ENCODE measurements at places on chromosomes 5 and 9. TPM values are rescaled to one million over a fixed set of nuclear protein-coding genes. Genes with fewer than 3 reads are reported as not detected.

The PCDHB12 gene
- total RNA-seq, result not detected

The ELOVL7 gene
- 12.1 TPM for total RNA-seq

The DAB2IP gene
- total RNA-seq, result 12.6 TPM

The TERT gene
- 2.7 TPM for total RNA-seq

The CYLC2 gene
- total RNA-seq, result not detected

The KCNN2 gene
- 0.07 TPM for total RNA-seq

The PCDHB2 gene
- 3.9 TPM for total RNA-seq

The OR1J2 gene
- total RNA-seq, result not detected

The CDH6 gene
- total RNA-seq, result 0.09 TPM

The CSF1R gene
- 0.22 TPM for total RNA-seq

The C9orf50 gene
- total RNA-seq, result not detected

The PRUNE2 gene
- total RNA-seq, result 0.08 TPM

The LRRC26 gene
- 1.5 TPM for total RNA-seq

The IFNK gene
- total RNA-seq, result not detected

The PRELID2 gene
- total RNA-seq, result 7.8 TPM

The LCN2 gene
- 3.7 TPM for total RNA-seq
